ENCODE measurements at places on chromosomes 6 and 20. TPM values are rescaled to one million over a fixed set of nuclear protein-coding genes. Genes with fewer than 3 reads are reported as not detected.

The KCNK17 gene
- total RNA-seq: not detected

The VSX1 gene
- total RNA-seq: not detected

DNA sequence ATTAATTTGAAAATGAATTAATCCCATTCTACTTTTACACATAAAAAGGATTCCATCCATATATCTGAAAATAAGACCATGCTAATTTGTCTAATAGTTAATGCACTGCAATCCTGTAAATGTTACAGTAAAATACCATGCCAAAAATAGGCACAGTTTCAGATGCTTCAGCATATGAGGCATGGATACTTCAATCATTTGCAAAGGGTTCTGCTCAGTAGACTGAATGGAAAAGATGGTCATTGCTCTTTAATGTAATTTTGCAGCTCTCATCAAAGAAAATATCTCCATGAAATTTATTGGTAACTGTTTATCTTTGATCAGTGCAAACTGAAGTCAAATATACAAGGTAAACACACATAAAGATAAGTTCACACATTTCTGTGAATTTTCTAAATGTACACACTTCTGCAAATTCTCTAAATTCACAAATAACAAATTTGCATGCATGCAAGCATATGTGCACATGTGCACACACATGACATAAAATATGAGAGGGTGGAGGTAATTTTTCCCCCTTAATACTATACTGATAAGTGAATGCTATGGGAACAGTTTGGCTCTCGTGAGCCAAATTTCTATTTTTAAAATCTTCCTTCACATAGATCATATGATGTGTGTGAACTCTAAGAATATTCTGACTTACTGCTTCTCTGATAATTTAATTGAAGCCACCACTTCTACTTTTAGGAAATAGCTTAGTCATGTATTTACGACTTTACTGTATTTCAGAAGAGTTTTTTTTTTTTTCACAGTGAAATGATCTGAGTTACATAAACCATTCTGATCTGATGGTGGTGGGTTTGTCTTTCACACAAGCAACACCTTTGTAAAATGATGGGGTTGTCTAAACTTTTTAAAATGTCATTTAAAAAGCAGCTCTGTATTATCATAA is 996.8 kb upstream of the CITED2 start:
- no peak overlapping the region for H3K27ac ChIP-seq
- DNase-seq: no peak
- no peaks in the 10 kb centered on the region for H3K27me3 ChIP-seq
- H3K36me3 ChIP-seq: no peaks in the 10 kb centered on the region
- H3K4me1 ChIP-seq: no peaks in the 10 kb centered on the region

DNA sequence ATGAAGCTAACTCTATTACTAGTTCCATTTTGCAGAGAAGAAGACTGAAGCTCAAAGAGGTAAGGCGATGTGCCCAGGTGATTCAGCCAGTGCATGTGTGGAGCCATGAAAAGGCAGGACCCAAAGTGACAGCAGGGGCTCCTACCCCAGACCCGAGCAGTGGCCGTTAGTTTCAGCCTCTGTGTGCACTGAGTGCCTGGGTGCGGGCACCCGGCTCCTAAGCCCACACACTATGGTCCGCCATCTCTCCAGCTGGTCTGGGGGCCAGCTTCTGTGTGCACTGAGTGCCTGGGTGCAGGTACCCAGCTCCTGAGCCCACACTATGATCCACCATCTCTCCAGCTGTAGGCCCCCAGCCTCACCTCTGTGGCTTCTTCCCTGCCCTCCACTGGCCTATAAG is 123.5 kb upstream of the CST7 start:
- no peaks in the 10 kb centered on the region for H3K36me3 ChIP-seq
- no peak overlapping the region for H3K27ac ChIP-seq
- H3K4me3 ChIP-seq: no peak overlapping the region
- no peak for DNase-seq

GRCh38 chr6:35089935-35090505 is 51.1 kb downstream of the TCP11 start:
- DNase-seq: no peak
- H3K36me3 ChIP-seq: no peaks in the 10 kb centered on the region
- no peak overlapping the region for H3K4me3 ChIP-seq
- H3K4me1 ChIP-seq: no peaks in the 10 kb centered on the region

DNA sequence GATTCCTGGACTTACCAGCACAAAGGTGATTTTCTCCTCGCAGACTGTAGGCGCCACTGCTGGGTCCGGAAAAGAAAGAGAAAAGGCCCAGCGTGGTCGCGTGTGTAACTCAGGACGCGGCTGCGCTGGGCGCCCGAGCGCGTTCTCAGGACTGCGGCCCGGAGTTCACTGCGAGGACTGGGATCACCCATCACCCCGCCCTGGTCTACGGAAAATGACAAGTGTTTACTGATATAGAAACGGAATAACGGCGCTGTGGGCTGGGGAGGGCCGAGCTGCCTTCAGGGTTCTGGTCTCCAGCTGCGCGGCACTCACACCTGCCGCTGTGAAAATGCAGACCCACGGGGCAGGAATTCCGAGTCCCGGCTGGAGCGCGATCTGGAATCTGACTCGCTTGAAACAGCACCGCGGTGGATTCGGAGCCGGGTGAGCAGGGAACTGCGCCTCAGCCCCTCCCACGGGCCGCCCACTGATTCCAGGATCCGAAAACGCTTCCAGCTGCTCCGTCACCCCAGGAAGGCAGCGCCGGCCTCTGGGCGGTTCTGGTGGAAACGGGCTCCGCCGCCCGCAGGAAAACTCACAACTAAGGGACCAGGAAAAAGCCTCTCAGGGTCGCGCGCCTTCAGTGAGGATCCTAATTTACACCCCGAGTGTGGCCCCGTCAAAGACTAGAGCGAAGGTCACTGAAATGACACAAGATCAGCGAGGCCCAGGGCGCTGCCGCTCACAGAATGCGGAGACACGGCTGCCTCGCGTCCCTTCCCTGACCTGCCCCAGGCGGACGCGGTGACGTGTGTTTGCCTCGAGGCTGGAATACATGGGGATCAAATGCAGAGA is 34.5 kb downstream of the HLA-A start:
- no peaks in the 10 kb centered on the region for H3K27me3 ChIP-seq
- DNase-seq: no peak
- no peak overlapping the region for H3K27ac ChIP-seq
- H3K4me3 ChIP-seq: peak overlapping the region; percentile 49
- peaks cover 3% of the 10 kb centered on the region for H3K4me1 ChIP-seq
